ENCODE measurements at places on chromosomes 1 and 21.

- no peak for DNase-seq
Observed at GRCh38 chr1:10374442-10374860, 24.4 kb upstream of the PGD start.

DNA sequence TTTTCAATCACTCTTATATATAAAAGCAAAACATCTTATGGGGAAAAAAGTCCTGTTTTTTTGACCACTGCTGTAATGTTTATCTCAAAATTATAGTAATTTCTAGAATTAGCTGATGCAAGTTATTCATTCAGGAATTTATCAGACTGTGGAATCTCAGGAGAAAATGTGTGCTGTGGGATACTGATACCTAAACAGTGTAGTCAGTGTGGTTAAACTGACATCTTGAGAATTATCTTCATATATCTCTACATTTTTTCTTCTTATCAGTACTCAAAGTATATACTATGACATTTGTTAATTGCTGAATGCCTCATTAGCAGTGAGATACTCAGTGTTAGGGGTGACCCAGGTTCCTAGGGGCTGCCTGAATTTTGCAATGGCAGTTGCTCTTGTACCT lies 839.3 kb downstream of the KCNT2 start:
- DNase-seq: no peak

GRCh38 chr1:75423136-75423535 lies 187.8 kb downstream of the SLC44A5 start:
- DNase-seq: no peak

DNA sequence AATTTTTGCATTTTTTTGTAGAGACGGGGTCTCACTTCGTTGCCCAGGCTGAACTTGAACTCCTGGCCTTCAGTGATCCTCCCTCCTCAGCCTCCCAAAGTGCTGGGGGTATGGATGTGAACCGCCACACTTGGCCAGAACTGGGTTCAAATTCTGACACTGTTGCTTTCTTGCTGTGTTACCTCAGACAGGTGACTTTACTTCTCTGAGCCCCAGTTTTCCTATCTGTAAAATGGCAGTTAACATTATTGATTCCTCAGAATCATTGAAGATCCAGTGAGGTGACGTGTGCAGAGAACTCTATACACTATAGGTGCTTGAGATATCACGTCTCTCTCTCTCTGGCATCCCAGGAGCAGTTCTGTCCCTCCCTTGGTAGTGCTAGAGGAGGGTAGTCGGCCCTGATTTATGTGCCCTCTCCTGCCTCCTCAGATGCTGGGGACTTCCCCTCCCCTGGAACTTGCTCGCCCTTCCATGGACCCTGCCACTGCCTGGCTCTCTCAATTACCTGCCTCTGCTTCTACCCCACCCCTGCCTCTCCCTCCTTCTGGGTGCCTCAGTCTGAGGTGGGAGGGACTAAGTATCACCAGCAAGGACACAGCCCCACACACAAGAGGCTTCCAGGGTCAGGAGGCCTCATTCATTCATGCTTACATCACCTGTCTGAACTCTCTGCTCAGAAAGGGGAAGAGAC lies 2.8 kb upstream of the HPCA start:
- no peak for DNase-seq

DNA sequence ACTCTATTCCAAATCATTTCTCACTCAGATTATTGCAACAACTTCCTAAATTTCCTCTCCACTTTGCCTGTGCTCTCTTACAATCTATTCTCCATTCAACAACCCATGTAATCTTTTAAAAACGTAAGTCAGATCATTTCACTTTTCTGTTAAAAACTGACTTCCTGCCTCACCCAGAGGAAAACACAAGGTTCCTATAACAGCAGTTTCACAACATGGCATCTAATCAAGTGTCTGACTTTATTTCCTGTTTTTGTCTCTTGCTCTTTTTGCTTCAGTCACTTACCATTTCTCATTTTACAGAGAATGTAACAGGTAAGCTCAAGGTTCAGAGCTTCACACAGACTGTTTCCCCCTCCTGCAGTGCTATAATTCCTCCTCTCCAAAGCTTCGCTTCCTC lies 560.7 kb downstream of the LRRIQ3 start:
- DNase-seq: no peak

GRCh38 chr1:81670286-81670685 lies 130.4 kb upstream of the ADGRL2 start:
- no peak for DNase-seq

GRCh38 chr1:64263335-64263734 lies 59.9 kb downstream of the UBE2U start:
- DNase-seq: no peak

- DNase-seq: no peak
Observed at GRCh38 chr21:16588433-16588860, 858.7 kb downstream of the USP25 start.

DNA sequence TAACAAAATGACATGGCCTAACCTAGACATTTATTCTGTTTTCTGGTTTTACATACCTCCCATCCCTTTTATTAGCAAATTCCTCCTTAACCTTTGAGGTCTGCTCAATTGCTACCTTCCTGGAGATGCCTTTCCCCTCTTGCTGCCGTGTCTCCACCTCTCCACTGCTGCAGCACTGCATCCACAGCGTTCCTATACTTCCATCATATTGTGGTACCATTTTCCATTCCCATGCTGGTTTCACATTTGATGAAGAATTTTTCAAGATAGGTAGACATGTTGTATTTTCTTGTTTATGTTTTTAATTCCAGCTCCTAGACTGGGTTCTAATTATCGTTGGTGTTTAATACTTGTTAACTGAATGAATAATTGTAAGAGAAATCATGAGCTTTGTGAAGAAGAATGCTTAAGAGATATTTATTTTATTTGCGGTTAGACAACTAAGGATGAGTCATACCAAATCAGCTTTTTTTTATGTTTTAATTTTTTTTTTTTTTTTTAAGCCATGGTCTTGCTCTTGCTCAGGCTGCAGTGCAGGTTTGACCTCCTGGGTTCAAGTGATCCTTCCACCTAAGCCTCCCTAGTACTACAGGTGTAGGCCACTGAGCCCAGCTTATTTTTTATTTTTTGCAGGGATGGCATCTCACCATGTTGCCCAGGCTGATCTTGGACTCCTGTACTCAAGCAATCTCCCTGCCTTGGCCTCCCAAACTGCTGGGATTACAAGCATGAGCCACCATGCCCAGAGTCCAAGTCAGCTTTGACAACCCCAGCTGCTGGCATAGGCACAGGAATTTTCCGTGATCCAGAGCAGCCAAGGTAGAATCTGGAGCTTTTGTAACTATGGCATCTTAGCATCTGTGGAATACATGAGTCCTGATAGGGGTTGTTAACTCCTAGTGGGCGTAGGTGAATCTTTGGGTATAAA lies 44.0 kb downstream of the ATP6V1G3 start:
- DNase-seq: no peak

GRCh38 chr1:116066868-116067565 lies 44.2 kb upstream of the MAB21L3 start:
- no peak for DNase-seq

- DNase-seq: no peak
Observed at GRCh38 chr1:150006881-150007421, 3.6 kb downstream of the OTUD7B start.

DNA sequence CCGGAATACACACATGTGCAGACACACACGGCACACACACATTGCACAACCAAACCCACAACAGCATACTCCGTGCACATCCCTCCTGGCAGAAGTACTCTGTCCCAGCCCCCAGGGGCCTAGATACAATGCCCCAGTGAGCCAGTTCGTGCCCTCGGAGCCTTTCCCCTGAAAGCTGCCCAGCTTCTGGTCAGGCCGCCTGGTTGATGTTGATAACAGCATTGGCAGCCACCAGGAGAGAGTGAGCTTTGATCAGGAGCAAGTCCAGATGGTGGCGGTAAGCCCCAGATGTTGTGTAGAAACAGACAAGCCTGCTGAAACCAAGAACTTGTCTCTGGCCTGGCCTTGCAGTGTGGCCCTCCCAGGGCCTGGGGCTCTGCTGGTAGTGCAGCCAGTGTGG lies 109.1 kb downstream of the GRIK3 start:
- DNase-seq: no peak
